ENCODE measurements at places on chromosomes 11 and 22.

DNA sequence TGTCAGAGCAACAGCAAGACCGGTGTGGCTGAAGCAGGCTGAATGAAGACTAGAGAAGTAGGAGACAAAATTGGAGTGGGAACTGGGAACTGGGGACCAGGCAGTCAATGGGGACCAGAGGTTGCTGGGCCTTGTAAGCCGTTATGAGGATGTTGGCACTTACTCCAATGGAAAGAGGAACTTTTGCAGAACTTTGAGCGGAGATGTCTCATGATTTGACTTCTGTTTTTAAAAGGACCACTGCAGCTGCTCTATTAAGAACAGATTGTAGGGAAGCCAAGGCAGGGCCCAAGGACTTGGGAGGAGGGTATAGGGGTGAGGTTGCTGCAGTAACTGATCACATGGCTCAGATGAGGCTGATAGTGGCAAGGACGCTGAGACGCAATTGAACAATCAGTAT lies 34.2 kb downstream of the IL18 start:
- DNase-seq, result no peak

DNA sequence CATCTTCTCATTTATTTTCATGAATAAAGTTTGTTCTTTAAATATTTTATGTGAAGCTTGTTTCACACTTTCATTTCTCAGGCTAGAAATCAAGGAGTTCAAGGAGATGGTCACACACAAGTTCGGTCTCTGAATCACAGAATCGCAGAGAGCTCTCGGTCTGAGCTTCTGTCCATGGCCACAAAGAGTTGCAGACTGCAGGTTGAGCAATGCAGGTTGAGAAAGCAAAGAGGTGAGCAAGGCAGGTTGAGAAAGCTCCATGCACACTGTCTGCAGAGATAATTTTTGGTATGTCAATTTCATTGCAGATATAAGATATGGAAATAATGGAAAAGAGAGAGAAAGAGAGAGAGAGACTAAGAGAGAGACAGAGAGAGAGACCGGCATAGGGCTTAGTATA lies 32.9 kb upstream of the VWA5A start:
- no peak for DNase-seq

DNA sequence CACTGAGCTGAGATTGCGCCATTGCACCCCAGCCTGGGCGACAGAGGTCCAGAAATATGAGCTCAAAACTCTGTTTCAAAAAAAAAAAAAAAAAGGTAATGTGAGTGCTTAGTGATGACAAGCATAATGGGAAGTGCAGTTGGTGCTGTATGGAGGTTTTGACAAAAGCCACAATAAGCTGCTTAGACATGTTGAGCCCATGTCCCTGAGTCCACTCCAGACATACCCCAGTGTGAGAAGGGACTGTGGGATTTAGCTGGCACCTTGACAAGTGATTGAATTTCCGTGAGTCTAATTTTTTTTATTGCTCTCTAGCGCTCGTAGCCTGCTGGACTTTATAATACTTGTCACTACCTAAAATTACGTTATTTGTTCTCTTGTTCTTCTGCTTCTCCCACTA lies 15.1 kb upstream of the LGR4 start:
- DNase-seq, result no peak

DNA sequence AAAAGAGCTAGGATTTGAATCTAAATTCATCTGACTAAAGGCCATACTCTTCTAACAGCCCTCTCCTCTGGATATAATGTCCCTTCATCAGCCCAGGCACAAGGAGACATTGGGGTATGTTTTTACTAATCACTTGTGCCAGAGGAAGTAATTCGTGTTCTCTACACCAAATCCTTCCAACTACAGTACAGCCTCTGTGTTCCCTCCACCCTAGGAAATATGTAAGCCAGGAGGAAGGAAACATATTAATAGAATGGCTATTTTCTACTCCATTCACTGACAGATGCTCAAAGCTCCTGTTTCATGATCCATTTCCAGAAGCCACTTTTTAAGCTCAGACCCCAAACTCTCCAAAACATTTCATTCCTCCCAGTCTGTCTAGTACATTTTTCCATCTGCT lies 12.0 kb upstream of the UBQLNL start:
- DNase-seq, result no peak

- DNase-seq, result no peak
Measured at GRCh38 chr11:80457823-80458222, 1017.0 kb upstream of the TENM4 start.

GRCh38 chr11:69578167-69578566 lies 62.8 kb upstream of the CCND1 start:
- DNase-seq, result no peak

DNA sequence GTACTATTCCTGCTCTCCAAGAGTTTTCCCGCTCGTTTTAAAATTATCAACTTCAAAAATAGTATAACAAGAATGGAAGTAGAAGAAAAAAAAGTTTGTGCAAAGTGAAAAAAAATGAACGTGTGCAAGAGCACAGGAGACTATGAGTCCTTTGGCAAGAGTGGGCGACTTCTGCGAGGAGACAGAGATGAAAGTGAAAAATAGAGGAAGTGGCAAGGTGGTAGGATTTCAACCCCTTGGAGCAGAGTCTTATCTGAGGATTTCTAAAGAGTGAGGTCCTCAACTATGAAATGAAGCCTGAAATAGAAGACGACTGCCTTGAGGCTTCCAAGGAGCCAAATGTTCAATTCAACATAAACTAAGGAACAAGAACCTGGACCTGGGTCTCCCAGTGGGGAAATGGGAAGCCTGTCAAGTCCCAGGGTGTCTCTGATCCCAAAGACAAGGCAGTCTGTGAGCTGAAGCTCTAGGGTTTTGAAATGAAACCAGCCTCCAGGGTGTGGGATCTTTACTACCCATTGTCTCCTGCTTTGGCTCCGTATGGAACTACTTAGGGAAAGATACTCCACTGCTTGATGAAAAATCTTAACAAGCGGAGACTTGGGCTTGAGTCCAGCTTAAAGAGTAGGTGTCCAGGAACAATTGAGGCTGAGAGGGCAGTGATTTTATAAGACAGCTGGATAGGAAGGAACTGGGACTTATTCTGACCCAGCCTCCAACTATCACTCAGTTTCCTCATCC lies 4.8 kb downstream of the P4HA3 start:
- DNase-seq, result no peak

DNA sequence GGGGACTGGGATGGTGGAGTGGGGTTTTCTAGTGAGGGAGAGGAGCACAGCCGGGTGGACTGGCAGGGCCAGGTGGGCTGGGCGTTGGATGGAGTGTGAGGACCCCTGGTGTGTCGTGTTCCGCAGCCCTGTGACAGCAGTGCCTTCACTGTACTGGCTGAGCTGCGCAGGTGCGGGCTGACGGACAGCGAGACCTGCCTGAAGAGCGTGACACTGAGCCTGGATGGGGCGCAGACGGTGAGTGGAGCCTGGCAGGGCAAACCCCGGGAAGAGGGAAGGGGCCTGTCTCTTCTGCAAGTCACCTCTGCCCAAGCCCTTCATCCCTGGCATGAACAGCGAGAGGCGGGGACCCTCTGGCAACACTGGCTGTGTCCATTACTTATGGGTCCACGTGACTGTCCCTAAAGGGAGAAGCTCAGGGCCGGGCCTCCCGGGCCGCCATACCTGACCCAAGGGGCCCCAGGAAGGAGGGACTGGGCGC lies 10.0 kb downstream of the MUC5AC start:
- DNase-seq, result no peak

All from activated T-cell treated with anti-CD3 and anti-CD28 coated beads, Interleukin-2, amount 50 U/mL, for 72 hours (primary cell).